Thoracic aorta (tissue), 2 donors: ENCODE measurements at places on chromosomes 2 and 18.

GRCh38 chr2:197086500-197086899, 160.0 kb upstream of the PGAP1 start:
- no peak for DNase-seq

DNA sequence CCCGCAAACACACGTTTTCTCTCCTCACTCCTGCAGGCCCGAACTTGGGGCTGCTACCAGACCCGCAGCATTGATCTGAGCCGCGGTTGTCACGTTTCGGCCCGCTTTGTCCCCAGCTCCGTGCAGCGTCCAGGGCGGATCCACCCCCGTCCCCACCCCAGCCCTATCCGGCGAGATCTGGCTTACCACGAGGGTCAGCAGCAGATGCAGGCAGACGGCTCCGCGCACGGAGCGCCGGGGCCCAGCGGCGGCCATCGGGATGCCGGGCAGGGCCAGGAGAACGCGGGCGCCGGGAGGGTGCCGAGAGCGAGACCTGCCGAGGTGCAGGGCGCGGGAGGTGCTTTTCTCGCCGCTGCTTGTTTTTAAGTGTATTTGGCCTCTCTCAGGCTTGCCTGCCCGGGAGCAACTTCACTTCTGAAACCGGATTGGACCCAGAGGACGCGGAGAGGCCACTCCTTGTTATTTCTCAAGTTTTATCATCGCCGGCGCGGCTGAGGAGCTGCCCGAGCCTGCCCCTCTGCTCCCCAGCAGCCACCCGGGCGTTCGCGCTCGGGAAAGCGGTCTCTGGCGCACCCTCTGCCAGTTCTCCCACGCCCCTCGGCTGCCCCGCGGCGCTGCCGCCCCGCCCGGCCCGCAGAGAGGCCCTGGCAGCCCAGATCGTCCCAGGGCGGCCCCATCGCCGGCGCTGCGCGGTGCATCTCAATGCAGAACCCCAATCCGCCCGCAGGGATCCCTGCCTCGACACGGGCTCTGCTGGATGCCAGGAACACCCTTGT, at the start of gene DSC3:
DSC3 (minus strand) TSS at position 337 of the 776 bp plus-strand sequence; CDS start at position 255, 82 bp downstream.
- no peak for DNase-seq

DNA sequence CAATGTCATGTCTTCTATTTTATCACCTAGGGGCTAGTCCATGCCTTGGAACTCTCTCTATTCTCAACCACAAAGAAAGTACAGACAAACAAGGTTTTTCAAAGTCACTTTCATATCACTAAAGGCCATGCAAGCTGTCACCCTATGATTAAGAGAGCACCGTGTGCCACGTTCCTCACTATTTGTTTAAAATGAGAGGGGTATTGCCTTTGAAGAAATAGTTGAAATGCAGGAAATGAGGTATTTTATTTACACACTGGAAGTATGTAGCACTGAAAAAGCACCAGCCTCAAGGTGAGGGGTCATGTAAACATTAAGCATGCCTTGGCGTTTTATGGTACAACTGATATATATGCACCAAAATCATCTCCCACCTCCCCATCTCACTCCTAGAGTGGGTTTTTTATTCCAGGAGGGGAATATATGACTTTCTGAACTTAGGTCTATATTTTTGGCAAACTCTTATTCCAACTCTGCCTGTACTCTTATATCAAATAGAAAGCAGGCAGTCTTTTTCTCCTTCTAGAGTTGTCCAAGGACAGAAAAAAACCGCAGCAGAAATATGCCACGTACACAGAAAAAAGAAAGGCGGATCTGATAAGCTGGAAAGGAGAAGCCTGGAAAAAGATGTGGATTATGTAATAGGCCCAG, 53.5 kb downstream of the VSNL1 start:
- no peak for DNase-seq

DNA sequence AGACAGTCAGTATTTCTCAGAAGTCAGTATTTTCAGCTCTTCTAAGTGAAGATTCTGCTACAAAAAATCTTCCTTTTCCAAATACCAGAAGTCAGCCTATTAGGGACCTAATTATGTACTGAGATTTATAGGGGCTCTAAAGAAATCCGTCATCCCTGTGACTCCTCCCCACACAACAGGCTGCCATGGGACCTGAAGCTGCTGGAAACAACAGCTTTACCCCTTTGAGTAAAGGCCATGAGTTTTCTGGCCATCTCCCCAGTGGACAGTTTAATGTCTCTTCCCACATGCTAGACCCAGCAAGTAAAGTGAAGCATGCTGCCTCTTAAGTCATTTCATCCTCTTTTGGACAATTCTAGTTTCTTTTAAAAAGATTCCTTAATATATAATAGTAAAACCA, 255.7 kb upstream of the ACVR2A start:
- DNase-seq = no peak

GRCh38 chr18:11767329-11767728, 78.3 kb downstream of the GNAL start:
- DNase-seq = no peak

- no peak for DNase-seq
Measured at GRCh38 chr2:154638783-154639182, 59.7 kb upstream of the KCNJ3 start.

DNA sequence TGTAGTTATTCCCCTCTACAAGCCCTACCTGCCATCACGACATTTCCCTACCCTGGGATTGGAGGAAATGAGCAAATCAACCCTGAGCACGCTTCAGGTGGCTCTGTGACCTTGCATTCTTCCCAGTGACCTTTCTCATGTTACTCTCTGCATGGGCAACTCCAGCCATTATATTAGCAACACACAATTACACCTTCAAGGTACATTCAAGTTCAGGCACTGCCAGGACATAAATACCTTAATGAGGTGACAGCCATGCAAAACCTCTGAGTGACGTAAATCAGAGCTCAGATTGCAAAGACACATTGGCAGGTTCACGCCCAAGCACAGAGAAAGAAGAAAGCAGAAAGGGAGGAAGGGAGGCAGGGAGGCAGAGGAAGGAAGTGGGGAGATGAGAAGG, 68.7 kb upstream of the ALK start:
- DNase-seq = no peak
